ENCODE measurements at places on chromosomes 6 and 20.

DNA sequence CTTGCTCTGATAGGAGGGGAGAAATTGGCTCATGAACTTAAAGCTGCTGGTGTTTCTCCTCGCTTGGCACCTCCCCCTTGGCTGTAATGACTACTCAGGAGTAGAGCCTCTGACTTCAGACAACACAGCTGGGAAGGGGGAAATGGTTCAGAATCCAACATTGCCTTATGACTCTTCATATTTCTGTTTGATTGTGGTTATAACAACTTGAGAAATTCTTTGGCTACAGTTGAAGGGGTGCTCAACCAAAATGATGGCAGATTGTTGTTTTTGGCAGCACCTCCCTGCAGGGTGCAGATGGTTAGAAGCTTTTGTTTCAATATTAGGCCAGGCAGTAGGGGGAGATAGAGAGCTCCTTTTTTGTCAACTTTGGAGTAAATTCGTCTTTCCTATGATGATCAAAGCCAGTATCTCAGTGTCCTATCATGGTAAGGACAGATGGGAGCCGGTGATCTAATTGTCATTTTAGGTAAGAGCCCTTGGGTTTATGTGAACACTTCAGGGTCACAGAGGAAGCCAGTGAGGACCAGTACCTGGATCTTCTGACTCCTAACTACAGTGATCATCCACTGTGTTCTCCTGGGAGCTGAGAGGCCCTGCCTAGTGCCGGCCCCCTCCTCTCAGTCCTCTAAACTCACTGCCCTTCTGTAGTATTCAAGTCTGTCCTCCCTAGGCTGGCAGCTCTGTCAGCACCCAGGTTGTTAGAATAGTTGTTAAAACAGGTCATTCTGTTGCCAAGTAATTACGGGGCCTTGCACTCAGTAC, 39.9 kb downstream of the RPRD1B start:
- no peak for DNase-seq

GRCh38 chr6:77205936-77206335, 257.4 kb downstream of the HTR1B start:
- no peak for DNase-seq

GRCh38 chr6:4774715-4775493, 1.3 kb upstream of the CDYL start:
- peak; percentile 6 for DNase-seq

DNA sequence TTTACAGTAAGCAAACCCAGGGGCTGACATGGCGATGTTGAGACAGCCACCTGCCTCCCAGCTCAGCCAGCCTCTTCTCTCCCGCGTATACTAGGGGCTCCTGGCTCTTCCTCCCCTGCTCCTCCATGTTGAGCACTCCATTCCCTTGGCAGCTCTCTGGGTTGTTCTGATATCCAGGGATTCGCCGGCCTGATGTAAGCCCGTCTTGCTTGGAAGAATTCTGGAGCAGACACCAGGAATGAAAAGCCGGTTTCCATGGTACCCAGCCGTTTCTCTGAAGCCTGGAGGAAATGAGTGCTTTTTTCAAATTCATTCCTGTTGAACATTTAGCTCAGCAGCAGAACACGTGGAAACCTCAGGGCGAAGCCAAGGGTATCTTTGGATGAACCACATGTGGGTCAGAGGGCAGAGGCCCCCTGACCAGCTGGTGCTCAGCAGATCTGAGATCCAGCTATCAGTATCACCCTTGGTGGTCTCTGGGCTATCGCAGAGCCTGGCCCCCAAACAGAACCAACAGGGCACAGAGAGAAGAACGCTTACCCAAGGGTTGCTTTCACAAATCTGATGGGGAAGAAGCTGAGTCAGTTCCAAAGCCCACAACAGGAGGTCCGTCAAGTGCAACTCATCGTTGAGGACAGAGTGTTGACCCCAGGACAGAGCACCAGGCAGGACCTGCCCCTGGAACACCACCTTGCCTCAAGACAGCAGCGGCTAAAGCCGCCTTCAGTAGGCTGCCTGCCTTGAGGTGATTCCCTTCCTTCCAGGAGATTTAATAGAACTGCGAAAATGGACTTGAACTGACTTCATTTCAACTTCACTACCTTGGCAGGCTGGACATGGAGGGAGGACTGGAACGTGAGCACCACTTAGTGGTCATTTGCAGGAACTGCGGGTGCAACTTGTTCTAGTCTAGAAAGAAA, 96.1 kb upstream of the RIN2 start:
- DNase-seq = peak; percentile 5

- DNase-seq = no peak
These were observed 9.7 kb downstream of the LINC00237 start for GRCh38 chr20:21096321-21097043.

DNA sequence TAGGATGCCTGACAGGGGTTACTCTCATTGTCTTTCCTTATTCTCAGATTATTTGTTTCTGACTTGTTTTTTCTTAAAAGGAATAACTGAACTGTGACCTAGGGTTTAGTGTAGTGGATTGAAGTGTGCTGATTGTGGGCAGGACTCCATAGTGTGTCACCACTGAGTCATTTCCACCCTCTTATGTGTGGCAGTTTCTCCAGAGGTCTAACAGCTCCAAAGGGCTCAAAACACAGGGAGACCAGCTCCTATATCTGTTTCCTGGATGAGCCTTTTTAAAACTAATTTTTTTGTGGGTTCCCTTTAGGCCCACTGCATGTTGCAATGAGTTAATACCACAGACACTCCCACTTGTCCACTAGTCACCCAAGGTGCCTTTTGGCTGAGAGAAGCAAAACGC, 951.1 kb upstream of the ADGRB3 start:
- DNase-seq = no peak

GRCh38 chr20:45892049-45892825, 1.1 kb downstream of the CTSA start:
- DNase-seq = no peak

DNA sequence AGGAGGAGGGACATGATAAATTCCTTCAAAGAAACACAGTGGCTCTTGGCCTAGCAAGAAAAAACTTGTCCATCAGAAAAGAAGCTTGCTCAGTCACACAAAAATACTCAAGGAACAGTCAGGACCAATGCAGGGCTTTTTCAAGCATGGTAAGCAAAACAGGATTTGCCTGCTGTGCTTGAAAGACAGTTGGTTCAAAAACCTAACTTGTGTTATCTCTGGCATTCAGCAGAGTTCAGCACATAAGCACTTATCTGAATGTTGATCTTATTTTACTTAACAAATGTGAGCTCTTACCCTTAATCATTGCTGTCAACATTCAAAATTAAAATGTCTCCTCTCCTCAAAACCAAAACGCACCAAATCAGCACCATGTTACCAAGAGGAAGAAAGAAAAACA, 38.3 kb downstream of the ATG5 start:
- no peak for DNase-seq

DNA sequence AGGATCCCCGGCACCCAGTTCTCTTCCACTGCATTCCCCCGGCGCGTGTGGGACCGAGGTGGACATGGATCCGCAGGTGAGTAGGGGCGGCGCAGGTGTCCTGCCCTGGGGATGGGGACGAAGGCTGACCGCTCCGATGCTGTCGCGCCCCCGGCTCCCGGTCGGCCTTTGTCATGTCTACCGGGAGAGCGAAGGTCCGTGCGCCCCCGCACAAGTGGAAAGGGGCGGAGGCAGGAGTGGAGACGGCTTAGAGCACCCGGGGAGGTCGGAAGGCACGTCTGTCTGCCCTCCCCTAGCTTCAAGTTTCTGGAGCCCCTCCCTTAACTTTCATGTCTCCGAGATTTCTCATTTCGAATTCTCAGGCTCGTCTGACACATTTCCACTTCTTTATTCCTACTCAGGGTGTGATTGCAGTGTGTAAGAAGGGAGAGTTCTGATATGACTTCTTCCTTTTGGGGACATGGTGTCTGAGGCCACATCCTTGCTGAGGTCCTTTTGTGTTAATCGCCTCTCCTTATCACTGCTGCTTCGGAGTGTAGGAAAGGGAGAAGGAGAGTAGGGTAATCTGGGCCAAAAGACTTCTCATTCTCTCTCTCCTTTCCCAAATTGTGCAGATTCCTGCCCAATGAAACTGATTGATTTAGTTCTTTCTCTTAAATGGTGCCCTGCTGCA, 435 bp downstream of the KIFC1 start:
- DNase-seq = no peak

- no peak for DNase-seq
These were observed 78.6 kb downstream of the EDN3 start for GRCh38 chr20:59378966-59379365.

- DNase-seq = no peak
These were observed 73.0 kb downstream of the TIAM2 start for GRCh38 chr6:155067956-155068615.

DNA sequence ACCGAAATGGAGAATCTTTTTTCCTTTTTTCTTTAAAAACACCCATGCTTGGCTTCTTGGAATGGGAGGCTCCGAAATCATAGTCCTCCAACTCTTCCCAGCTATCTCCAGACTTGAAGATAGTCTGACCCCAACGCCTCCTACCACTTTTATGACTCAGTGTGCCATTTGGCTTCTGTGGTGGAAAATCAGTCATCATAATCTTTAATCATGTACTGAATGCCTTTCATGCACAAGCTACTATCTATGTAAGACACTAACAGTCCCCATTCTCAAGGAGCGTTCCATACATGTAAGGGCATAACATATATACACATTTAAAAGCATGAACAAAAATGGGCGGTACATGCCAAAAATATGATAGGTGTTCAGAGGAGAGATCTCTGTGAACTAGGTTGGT, 44.1 kb downstream of the TMEM14B start:
- DNase-seq = no peak

GRCh38 chr6:156793200-156793599, 16.0 kb downstream of the ARID1B start:
- no peak for DNase-seq

- no peak for DNase-seq
These were observed 27.1 kb upstream of the ZNF318 start for GRCh38 chr6:43396408-43397149.

GRCh38 chr6:119620846-119621555, 271.4 kb upstream of the MAN1A1 start:
- DNase-seq = no peak

- DNase-seq = no peak
These were observed 25.2 kb downstream of the LCA5 start for GRCh38 chr6:79512014-79512413.
